ENCODE measurements at places on chromosomes 12 and 14. TPM values are rescaled to one million over a fixed set of nuclear protein-coding genes. Genes with fewer than 3 reads are reported as not detected.
A peak's percentile ranks its signal among the peaks of the same experiment; 100 is the strongest.

GRCh38 chr14:101500681-101501080, 60.6 kb upstream of the DIO3 start:
- no peak for DNase-seq

DNA sequence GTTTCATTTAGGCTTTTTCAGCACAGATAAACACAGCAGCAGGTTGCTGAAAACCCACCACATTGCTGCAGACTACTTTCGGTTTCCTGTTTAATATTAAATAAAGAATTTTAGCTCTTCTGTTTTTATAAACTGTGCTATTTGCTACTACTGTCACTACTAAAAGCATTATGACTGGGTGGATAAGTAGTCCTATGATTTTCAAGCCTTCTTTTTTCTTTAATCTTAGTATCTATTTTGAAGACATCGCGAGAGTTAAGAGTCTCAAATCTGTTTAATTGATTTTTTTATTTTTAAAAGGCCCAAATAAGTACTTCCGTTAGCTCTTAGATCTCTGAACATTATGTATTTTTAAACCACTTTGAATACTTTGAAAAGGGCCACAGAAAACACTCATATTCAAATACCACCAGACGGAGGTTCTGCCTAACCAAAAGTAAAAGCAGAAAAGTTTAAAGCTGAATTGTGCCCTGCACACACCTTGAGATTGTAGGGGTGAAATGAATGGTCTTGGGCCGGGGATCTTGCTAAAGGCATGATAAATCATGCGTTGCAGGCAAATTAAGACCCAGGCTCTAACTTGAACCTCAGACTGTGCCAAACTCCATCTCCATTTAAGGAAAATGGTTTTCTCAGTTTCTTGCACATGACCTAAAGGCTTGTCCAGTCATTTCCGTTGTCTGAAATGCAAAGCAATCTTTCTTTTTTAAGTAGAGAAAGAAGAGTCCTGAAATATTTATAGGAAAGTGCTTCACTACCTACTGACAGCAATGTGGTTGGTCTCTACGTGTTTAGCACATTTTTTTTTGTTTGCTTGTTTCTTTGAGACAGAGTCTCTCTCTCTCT, 13.6 kb upstream of the FOXN3 start:
- DNase-seq = peak; percentile 50

GRCh38 chr12:69779928-69780327, 41.3 kb downstream of the RAB3IP start:
- no peak for DNase-seq

DNA sequence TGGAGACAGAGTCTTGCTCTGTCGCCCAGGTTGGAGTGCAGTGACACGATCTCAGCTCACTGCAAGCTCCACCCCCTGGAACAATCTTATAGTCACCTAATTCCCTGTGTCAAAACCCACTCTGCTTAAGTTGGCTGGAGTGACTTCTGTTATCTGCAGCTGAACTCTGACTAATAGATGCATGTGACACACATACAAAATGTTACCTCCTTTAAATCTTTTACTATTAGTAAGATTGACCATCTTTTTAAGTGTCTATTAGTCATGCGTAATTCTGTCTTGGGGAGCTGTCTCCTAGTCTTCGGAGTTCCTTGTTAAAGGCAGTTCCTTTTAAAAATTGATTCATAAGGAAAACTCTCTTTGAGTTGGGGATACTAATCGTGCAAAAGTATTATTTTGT, 7.4 kb downstream of the IFI27L1 start:
- DNase-seq = no peak

GRCh38 chr12:107477947-107478610, 207.5 kb upstream of the PWP1 start:
- DNase-seq = no peak

DNA sequence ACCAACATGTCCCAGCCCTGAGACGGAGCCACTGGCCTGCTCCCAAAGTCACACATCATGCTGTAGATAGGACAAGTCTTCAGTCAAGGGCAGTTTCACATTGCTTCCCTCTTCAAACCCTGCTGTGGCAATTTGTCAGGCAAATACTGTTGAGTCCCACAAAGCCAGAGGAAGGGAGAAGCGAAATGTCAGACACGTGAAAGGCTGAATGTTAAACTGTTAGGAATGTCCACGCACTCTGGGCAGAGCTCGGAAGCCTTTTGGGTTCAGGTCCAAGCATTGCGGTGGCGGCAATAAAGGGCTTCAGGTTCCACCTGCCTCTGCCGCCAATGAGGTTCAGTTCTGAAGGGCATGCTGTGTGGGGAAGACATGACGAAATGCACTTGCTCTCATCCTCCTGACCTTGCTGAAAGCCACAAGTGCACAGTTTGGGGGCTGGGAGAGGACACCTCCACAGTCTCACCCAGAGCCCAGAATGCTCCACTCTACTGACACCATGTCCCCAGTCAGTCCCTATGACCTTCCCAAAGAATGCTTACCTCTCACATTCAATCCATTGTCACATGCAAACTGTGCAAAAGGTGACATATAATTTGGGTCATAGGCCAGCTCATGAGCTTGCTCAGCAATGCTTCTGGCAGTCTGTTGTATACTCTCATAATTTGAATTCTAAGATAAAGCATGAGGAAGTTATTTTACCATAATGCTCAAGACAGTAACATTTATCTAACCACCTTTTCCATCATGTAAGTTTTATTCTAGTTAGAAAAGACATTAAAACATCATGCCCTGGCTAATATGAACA, 35.7 kb downstream of the RAD9B start:
- DNase-seq = no peak

- DNase-seq = no peak
These were observed 6.9 kb upstream of the TUNAR start for GRCh38 chr14:95869776-95870175.

DNA sequence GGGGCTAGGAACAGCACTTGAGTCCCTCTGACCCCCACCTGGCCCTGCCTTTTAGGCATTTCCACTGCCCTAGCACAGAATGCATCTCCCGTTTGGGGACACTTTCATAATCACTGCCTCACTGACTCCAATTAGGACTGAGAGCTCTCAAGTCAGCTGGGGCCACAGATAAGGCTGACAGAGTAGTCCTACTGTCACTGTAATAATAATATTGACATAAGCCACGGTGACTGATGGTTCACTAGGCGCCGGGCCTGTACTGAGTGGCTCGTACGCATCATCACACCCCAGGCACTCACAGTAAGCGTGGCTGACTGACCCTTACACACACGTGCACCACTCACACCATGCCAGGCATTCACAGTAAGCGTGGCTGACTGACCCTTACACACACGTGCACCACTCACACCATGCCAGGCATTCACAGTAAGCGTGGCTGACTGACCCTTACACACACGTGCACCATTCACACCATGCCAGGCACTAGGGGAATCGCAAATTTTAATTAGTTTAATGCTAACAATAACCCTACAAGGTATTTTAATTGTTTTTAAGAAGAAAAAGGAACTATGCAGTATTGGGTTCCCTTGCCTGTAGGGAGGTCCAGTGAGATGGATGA, 87.7 kb downstream of the CHGA start:
- DNase-seq = no peak

- DNase-seq = no peak
These were observed 2.3 kb downstream of the HMGA2 start for GRCh38 chr12:65826353-65827171.

Gene PAWR
- total RNA-seq = 13.4 TPM

Gene DPPA3
- total RNA-seq = not detected

Gene KRT75
- not detected for total RNA-seq

Gene RD3L
- not detected for total RNA-seq

All from activated naive CD8-positive, alpha-beta T cell treated with anti-CD3 and anti-CD28 coated beads for 36 hours (primary cell).